ENCODE measurements at places on chromosomes 3 and 15.

DNA sequence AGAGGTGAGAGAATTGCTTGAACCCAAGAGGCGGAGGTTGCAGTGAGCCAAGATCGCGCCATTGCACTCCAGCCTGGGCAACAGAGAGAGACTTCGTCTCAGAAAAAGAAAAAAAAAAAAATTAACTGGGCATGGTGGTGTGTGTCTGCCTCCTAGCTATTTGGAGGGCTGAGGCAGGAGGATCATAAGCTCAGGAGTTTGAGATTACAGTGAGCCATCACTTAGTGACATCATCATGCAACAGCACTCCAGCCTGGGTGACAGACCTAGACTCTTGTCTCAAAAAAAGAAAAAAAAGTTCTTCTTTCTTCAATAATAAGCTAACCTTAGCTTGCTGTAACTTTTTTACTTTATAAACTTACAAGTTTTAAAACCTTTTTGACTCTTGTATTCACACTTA lies 99.8 kb downstream of the SLMAP start:
- no peak for DNase-seq

DNA sequence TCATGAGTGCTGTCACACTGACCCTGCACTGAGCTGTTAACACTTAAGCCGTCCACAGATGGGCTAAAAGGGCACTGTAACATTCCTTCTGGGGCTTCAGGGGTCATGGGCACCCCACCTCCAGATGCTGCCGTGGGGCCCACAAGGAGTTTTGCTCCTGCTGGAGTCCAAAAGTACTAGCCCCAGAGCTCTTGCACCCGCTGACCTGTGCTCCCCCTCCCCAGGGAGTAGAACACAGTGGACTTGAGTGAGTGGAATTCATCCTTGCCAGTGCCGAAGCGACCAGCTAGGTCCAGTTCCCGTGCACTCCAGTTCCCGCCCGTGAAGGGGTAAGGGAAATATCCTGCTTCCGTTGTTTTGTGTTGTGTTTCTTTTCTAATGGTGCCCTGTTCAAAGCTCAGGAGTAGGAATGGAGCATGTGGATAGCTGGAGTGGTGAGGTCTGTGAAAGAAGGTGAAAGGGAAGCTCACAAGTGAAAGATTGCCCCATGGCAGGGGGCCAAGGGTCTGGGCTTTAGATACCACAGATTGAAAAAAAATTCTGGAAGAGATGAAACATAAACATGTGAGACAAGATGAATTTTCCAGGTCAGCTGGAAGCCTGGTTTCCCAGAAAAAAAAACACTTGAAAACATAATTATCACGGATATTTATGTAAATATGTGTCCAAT lies 36.6 kb downstream of the SLCO2A1 start:
- no peak for DNase-seq

GRCh38 chr3:37346227-37347005 lies 172.0 kb upstream of the LRRFIP2 start:
- no peak for DNase-seq

DNA sequence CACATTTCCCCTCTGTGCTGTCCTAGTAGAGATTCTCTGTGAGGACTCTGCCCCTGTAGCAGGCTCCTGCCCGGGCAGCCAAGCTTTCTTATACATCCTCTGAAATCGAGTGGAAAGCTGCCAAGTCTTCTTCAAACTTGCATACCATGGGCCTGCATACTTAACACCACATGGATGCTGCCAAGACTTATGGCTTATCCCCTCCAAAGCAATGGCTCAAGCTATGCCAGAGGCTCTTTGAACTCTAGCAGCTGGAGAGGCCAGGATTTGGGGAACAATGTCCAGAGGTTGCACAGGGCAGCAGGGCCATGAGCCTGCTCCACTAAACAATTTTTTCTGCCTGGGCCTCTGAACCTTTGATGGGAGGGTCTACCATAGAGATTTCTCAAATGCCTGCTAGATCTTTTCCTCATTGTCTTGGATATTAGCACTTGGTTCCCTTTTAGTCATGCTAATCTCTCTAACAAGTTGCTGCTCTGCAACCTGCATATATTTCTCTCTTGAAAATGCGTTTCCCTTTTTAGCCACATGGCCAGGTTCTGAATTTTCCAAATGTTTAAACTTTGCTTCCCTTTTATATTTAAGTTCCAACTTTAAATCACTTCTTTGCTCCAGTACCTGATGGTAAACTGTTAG lies 6.1 kb upstream of the PLSCR4 start:
- no peak for DNase-seq

- DNase-seq = no peak
Measured at GRCh38 chr3:68874551-68875348, 57.6 kb downstream of the TAFA4 start.

GRCh38 chr3:66489581-66489980 lies 11.2 kb downstream of the LRIG1 start:
- DNase-seq = no peak

DNA sequence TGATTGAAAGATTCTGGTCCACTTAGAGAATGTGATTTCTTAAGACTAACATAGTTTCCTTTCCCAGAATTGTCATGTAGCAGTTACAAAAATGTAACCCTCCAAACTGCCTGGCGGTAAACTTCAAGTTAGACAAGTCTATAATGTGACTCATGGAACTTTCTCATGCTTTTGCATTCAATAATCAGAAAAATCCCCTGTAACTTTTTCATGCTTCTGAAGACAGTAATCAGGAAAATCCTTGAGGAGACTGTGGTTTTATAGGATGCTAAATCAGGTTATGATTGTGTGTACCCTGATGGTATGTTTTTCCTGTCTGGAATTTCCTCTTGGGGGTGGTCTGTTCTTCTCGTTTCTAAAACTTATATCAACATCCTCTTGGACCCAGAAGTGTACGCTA lies 74.0 kb upstream of the RARB start:
- no peak for DNase-seq

- no peak for DNase-seq
Measured at GRCh38 chr3:114770874-114771273, 376.2 kb downstream of the ZBTB20 start.

GRCh38 chr3:66400411-66401156 lies 100.2 kb downstream of the LRIG1 start:
- DNase-seq = no peak

GRCh38 chr15:41734079-41734478 lies 40.2 kb upstream of the MAPKBP1 start:
- no peak for DNase-seq

GRCh38 chr3:21792176-21792575 lies 41.2 kb upstream of the ZNF385D start:
- DNase-seq = no peak

GRCh38 chr3:123728014-123728413 lies 143.2 kb upstream of the HACD2 start:
- DNase-seq = no peak

- no peak for DNase-seq
Measured at GRCh38 chr3:157520485-157521150, 17.4 kb upstream of the VEPH1 start.

DNA sequence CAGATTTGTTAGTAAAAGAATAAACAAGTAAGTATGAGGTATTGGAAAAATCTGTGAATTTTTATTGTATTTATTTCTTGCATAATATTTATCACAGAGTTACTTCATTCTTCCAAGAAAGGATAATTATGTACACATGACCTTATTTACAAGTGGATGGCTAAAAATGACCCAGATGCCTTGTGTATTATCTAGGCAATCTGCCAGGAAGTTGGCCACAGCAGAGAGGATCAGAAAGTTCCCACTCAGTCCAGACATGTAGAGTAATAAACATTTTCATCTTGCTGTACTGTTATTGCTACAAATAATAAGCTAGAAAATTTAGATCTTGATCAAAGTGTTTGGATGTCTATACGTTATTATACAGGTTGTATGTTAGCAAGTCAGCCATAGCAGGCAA lies 317.1 kb downstream of the EPHA6 start:
- no peak for DNase-seq

GRCh38 chr15:31758126-31758525 lies 272.2 kb upstream of the CHRNA7 start:
- DNase-seq = peak; percentile 86

DNA sequence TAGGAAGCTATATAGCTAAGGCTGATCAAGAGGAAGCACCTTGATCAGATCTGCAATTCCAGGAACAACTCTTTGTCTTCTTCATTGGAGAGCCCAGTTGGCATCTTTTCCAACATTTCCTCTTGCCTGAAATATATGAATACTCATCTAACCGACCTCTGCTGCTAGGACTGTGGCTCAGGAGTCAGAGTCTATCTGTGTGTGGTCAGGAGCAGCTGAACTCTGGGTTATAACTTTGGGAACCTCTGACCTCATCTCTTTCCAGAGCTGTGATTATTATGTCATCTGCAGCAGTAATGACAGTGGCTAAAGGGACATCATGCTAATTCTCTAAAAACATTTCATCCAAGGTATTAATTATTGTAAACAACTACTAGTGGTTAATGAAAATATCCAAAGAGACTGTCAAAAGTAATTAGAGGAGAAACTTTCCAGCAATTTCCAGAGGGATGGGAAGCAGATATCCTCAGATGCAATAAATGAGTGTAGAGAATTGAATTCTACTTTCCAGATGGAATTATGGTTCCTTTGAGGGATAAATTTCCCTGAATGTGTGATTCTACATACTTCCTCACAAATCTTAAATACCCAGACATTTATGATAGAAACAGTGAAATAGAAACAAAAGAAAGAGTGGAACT lies 11.5 kb upstream of the SPINK8 start:
- no peak for DNase-seq

GRCh38 chr15:89017370-89018066 lies 70.7 kb upstream of the ABHD2 start:
- DNase-seq = peak; percentile 61

DNA sequence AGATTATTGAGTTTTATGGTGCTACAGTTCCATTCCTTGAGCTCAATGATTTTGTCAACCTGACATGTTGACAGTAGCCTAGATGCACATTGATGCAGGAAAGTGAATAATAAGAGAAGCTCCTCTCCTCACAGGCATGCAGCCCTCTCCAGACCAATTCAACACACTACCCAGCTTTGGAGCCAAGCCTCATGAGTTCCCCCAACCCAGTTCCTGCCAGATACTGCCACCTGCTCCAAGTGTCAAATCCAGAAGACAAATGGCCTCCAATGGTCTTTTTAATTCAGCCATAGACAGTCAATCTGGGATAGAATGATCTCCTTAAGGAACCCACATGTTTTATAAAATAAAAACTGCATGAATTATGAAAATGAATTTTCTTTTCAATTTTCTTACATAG lies 83.7 kb upstream of the ARHGEF3 start:
- no peak for DNase-seq

DNA sequence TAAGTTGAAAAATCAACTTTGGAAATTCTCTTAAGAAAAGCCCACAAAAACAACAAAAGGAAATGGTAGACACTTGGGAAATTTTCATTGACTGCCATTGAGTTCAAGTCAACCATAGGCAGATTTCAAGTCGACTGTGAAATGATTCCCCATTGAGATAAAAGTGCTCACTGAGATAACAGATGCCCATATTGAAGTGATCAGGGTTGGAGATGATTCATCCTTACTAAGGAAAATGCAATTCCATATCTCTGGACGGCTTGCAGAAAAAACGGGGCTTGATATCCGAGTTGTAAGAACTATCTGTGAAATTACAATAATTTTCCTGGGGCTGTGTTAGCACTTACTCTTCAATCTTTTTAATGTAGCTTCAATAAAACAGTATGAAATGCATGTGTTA lies 373.1 kb upstream of the THRB start:
- no peak for DNase-seq

- no peak for DNase-seq
Measured at GRCh38 chr3:73546961-73547360, 77.8 kb downstream of the PDZRN3 start.

DNA sequence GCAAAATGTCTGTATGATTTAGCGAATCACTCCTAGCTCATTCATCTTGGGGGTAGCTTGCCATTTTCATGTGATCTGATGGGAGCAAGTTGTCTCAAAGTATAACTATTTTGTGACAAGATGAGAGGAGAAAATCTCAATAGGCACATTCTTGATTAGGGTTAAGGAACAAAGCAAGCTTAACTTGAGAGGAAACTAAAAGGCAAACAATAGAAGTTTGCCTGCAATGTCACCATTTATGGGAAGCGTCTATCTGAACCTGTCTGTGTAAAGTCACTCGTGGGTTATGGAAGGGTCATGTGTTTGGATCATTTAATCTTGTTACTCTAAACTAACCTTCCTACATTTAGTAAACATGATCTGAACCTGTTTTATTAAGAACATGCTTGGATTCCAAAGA lies 232.5 kb downstream of the CDIN1 start:
- DNase-seq = no peak

GRCh38 chr3:135650309-135650708 lies 315.2 kb upstream of the PPP2R3A start:
- no peak for DNase-seq

- DNase-seq = no peak
Measured at GRCh38 chr3:196677931-196678330, 34.1 kb downstream of the CEP19 start.

DNA sequence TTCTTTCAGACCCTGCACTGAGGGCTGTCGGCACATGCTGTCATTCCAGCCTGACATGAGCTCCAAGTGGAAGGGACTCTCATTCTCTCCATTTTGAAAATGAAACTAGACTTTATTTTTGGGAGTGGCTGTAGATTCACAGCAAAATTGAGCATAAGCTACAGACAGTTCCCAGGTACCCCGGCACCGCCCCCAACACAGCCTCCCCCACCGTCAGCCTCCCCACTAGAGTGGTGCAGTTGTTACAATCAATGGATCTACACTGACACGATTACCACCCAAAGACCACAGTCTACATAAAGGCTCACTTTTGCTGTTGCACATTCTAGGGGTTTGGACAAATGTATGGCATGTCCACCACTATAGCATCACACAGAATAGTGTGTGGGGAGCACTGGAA lies 29.5 kb upstream of the FGD5 start:
- no peak for DNase-seq

- no peak for DNase-seq
Measured at GRCh38 chr3:53104762-53105161, 25.5 kb downstream of the RFT1 start.

- DNase-seq = no peak
Measured at GRCh38 chr15:71716990-71717389, 93.4 kb upstream of the NR2E3 start.

DNA sequence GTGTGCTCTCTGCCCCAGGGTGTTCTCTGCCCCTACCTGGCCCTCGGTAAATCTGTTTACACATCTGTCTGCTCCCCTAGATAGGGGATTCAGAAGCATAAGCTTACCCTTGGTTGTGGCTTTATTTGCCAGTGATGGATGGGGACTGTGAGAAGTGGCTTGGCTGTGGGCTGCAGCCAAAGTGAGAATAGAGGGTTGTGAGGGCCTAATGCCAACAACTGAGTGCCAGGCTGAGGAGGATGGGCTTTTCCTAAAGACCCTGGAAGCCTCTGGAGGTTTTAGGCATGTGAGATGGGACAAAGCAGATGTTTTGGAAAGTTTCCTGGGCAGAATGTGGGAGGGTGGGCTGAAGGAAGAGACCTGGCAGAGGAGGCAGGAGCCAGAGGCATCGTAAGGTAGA lies 15.4 kb upstream of the APEH start:
- no peak for DNase-seq

DNA sequence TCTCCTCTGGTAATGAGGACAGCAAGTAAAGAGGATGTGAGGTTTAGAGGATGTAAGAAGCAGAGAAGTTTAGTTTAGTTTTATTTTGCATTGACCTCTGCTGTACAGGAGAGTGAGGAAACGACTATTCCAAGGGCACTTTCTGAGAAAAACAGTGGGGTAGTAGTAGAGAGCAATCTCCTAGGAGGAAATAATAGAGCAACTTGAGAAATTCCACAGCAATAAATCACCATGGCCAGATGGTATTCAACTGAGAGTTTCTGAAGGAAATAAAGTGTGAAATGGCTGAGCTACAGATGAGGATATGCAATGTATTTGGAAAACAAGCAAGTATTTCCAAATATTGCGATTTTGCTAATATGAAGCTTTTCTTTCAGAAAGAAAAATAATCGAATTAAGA lies 118.9 kb downstream of the DPH6 start:
- DNase-seq = no peak

- DNase-seq = no peak
Measured at GRCh38 chr3:182795389-182795782, 2.1 kb downstream of the ATP11B start.

All from NCI-H2227 treated with DMSO at 0.1 percent for 48 hours (cell line).